NCI-H2081 treated with DMSO at 0.1 percent for 48 hours (cell line): ENCODE measurements at places on chromosomes 6 and 20.

DNA sequence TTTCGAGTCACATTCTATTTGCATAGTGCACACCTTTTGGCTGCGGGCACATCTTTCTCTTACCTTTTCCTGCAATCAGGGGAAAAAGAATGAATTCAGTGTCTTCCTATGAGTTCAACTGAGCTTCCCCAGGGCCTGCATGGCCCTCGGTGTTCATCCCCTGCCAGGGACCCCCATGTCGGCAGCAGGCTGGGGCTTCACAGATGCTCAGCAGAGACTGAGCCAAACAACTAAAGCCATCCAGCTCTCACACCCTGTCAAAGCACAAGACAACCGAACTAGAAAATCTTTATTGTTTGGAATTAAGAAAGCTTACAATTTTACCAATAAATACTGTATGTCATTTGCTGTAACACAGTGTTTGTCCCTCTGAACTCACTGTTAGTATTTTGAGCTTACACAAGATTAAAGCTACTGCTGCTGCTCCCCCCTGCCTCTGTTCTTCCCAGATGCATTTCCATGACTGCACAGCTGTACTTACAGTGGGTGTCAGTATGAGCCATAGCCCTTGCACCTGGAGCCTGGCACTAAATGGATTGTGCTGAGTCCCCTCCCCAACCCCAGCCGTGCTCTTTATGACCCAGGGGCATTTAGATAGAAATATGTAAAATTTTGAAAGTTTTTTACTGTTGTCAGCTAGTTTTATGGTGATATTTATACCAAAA is 205.8 kb downstream of the TMEM242 start:
- DNase-seq: no peak

DNA sequence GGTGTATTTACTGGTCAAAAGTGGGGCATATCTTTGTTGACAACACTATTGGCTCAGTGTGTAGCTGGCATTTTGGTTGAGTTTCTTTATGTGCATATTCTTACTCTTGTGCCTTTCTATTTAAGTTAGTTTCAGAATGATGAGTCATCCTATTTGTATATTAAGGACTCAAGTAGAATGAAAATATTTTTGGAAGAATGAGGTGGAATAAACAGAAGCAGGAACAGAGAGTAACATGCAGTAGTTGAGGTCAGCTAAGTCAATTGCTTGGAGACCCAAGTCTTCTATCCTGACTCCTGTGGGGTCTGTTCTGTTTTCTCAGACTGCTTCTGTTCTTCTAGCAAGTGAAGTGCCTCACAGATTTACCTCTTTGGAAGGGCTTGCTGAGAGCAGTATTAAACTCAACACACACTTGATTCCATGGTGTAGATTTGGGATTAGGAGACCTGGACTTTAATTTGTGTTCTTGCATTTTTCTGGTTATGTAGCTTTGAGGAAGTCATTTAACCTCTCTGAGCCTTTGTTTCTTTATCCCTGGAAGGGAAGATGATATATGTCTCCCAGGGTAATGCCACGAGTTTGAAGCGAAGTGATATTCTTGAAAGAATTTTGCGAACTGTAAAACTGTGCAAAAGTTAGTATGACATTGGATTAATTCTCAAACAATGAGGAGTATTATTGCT is 324.3 kb downstream of the QKI start:
- DNase-seq: no peak

- no peak for DNase-seq
Observed at GRCh38 chr6:114648847-114649246, 306.0 kb upstream of the HS3ST5 start.

- no peak for DNase-seq
Observed at GRCh38 chr20:57532104-57532503, 7.2 kb upstream of the CTCFL start.

GRCh38 chr6:20365456-20365855 is 36.2 kb upstream of the E2F3 start:
- DNase-seq: no peak

DNA sequence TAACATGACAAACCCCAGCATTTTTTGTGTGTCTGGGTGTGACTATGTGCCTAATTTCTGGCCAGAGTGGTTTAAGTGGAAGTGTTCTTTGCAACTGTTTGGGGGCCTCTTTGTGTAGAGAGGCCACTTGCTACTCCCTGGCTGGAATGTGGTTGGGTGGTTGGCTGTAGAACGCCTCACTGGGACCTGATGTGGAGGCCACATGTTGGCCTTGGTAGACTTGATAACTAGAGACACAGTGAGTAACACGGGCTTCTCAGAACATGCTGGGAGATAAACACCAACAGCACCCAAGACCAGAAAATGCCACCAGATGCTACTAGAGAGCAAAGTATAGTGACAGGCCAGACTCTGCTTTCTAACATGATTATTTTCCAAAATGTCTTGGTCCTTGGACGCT is 111.2 kb upstream of the ZFP64 start:
- DNase-seq: no peak

- no peak for DNase-seq
Observed at GRCh38 chr20:7971536-7972280, 31.4 kb upstream of the HAO1 start.

DNA sequence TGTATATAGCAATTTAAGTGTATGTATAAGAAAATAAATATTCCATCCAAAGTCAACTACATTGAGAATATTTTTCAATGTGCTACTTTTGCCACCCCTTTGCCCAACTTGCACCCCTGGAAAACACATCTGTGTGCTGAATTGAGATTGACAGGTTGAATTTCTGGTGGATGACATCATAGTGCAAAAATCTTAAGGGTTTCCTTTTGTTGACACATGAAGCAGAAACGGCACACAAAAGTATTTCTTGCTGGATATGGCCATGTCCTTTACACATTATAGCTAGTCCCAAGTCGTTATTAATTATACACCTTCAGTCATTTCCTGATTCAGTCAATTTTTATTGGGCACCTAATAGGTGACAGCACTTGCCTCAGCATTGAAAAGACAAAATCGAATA is 188.7 kb upstream of the FBXL4 start:
- no peak for DNase-seq

GRCh38 chr20:45752746-45753145 is 30.6 kb downstream of the SPINT4 start:
- DNase-seq: no peak

GRCh38 chr6:139594333-139594965 is 220.0 kb upstream of the CITED2 start:
- DNase-seq: no peak

DNA sequence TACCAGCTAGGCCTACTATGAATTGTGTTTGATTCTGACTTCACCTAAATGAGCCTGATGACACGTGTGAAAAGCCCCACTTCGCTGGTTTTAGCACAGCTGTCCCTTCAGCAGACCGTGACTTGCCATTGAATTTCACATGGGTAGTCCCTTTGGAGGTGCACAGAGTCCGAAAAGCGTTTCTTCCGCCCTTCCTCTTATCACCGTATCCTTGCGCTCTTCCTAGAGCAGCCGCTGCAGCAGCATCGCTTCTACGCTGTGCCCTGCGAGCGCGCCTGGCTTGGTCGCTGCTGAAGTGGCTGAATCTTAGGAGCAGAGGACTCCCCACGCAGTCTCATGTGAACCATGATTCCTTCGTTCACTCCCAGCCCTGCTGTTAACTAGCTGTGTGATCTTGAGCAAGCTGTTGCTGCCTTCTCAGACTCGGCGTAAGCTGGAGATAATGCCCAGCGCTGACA is 127.0 kb downstream of the PACRG start:
- DNase-seq: no peak

- no peak for DNase-seq
Observed at GRCh38 chr6:97049253-97050011, 124.9 kb downstream of the KLHL32 start.

DNA sequence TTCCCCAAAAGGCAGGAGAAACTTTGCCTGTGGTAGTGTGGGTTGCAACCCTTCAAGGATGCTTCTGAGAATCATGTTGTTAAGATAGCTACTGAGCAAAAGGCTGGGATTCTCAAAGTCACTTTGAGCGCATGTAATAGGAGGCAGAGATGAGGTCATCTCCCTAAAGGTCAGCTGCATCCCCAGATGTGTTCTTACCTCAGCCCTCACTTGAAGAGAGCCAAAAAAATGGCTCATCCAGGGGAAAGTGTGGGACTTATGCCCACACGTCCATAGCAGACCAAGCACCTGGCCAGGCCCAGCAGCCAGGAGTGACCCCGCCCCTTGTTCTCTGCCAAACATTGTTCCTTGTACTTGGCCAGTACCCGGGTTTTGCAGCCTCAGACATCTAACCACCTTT is 187.0 kb upstream of the BMP2 start:
- DNase-seq: no peak

DNA sequence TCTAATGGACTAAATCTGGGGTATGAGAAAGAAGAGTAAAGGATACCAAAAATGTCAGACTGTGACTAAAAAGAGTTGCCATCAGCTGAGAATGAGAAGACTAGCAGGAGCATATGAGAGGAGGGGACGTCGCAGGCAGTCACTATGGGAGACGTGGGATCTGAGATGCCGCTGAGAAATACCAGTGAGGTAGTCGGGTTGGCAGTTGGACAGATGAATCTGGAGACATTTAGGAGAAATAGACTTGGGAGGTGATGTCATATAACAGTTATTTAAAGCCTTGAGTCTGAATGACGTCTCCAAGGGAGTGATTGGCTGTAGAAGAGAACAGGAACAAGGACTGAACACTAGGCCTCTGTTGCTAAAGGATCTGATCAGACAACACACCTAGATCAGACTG is 51.5 kb upstream of the TRIM26 start:
- no peak for DNase-seq

- DNase-seq: no peak
Observed at GRCh38 chr6:45434381-45434700, 56.6 kb upstream of the SUPT3H start.

- no peak for DNase-seq
Observed at GRCh38 chr20:24590178-24590982, 121.0 kb downstream of the SYNDIG1 start.

- no peak for DNase-seq
Observed at GRCh38 chr6:92779746-92780145, 639.6 kb downstream of the EPHA7 start.

GRCh38 chr6:3891883-3892282 is 42.7 kb downstream of the FAM50B start:
- no peak for DNase-seq

- DNase-seq: no peak
Observed at GRCh38 chr6:28433119-28433518, 10.2 kb downstream of the ZSCAN23 start.

DNA sequence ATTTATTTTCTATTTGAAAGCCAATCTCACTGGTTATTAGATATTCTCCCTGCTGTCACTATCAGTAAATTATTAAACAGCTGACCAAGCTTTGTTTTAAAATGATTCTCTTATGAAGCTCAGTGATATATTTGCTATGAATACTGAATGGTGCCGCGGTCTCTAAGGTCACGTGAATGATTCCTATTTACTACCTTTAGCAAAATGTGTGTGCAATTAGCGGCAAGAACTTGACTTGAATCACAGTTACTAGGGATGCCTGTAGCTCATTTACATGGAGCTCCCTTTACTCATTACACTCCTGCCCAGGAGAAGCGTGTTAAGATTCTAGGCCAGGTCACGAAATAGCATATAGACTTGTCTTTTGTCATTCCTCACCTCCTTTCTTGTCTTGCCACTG is 12.4 kb upstream of the PTPRT start:
- DNase-seq: no peak

GRCh38 chr6:93468291-93468690 is 48.9 kb upstream of the EPHA7 start:
- DNase-seq: no peak

GRCh38 chr20:32294071-32294470 is 16.6 kb downstream of the KIF3B start:
- DNase-seq: no peak

DNA sequence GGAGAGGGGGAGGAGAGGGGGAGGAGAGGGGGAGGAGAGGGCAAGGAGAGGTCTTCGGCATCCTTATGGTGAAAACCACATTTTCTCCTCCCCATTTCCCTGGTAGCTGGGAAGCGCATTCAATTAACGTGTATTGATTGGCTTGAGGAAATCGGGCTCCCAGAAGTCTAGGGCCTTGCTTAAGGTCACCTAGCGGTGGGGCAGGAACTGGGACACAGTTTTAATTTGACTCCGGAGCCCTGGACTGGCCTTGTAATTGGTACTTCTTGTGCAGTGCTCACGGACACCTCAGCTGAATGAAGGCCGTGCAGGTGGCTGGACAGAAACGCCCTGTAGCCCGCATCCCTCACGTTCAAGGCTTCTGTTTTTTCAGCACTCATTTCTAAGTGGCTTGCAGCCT is 42.8 kb downstream of the CTCFL start:
- DNase-seq: no peak

- no peak for DNase-seq
Observed at GRCh38 chr6:109299776-109300564, 82.3 kb downstream of the CD164 start.

DNA sequence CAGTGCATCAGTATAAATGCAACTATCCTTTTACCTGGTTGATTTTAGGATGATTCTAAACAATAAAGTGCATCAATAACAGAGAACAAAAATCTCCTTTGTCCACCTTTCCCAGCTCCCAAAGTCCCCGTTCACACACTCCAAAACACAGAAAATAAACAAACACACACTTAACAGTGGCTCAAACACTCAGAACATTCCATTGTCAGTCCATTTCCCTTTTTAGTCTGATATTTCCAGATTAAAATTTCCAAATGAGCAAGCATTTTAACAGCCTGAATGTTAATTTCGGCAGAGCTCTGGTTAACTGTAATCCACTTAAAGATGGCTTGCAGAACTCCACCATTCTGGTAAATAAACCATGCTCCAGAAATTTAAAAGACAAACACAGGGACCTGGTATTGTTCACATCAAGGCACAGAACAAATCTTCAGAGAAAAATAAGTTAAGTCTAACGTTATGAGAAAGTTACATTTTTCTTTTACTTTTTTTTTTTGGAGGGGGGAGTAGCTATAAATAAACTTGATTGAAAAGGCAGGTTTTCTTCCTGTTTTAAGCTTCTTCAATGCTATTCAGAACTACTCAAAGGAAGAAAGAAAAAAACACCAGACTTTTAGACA is 100.8 kb downstream of the DST start:
- no peak for DNase-seq

DNA sequence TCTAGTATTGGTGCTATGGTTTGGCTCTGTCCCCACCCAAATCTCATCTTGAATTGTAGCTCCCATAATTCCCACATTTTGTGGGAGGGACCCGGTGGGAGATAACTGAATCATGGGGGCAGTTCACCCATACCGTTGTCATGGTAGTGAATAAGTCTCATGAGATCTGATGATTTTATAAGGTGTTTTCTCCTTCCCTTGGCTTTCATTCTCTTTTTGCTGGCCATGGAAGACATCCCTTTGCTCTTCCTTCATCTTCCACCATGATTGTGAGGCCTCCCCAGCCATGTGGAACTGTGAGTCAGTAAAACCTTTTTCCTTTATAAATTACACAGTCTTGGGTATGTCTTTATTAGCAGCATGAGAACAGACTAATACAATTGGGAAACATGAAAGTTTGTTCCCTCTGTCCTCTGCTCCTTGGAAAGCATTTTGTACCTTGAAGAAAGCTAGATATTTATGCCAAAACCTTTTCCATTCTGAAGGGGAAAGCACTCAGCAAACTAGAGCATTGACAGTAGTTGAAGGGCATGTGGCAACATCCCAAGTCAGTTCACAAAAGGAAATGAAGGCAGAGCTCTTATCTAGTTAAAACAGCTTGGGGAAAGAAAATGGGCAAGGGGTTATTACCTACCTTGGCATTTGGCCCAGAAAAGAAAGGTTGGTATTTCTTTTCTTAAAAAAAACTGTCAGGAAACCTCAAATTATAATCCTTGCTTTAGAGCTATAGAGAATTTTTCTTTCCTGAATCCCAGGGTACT is 10.7 kb upstream of the TNFAIP3 start:
- DNase-seq: no peak

- DNase-seq: no peak
Observed at GRCh38 chr6:10591422-10592160, 70.4 kb downstream of the GCNT2 start.

GRCh38 chr6:35363293-35363750 is 21.0 kb downstream of the PPARD start:
- DNase-seq: no peak
